Germinal center (tissue), 1 donor: ENCODE measurements at places on chromosomes 7 and 10.

DNA sequence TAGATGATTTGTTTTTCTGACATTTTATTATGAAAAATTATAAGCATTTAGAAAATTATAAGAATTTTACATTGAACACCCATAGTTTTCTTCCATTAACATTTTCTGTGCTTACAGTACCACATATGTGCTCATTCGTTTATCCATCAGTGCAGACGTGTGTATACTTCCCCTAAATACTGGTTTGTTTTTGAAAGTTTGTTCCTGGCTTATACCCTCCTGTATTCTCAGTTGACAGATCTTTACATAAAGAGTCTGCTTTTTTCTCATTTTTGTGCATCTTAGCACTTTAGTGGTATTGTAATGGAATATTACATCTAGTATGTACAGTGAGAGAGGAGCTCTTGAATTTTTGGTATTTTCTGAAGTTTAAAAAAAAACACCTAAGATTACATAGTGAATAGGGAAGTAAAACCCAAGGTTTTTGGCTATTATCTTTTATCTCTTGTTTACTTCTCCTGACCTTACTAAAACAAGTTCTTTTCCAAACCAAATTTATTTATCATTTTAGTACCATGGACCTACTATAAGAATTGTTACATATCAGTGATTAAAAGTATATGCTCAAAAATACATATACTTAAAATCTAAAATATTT is 8.1 kb downstream of the DLD start:
- no peak for DNase-seq

GRCh38 chr7:51977913-51978312 is 661.3 kb upstream of the COBL start:
- DNase-seq = no peak

DNA sequence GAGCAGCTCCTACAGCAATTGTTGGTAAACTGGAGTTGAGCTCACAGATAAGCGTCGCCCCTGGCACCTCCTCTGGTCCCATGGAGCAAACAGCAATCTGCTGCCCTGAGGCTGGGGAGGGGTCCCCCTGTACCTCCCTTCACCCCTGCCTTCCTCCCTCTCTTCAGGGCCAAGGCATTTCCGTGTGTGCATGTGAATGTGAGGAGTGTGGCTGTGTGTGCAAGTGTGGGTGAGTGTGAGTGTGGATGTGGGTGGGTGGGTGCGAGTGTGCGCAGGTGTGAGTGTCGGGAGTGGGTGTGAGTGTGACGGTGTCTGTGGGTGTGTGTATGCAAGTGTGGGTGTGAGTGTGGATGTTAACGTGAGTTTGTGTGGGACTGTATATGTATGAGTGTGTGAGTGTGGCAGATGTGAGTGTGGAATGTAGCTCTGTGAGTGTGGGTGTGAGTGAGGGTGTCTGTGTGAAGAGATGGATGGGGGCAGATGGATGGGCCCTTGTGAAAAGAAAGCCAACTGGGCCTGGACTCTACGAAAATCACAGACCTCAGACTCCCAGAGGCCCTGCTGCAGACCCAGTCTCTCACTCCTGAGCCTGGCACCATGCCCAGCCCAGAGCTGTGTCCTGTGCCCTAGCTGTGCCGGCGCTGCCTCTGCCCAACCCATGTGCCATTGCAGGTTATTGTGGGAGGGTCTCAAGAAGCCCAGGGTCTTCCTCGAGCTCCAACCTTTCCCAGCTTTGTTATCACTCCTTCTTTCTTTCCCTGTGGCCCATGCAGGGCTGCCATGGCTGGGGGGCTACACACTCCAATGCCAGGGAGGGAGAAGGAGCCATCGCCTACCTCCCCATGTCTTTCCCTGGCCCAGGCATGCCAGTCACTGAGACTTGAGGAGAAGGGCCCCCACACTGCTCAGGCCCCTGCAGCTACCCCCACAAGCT is 73.9 kb downstream of the GRID1 start:
- no peak for DNase-seq

GRCh38 chr7:138382862-138383565 is 77.0 kb upstream of the TRIM24 start:
- DNase-seq = no peak

- DNase-seq = no peak
These were observed 109.4 kb upstream of the PDE1C start for GRCh38 chr7:32179567-32179966.

GRCh38 chr10:1850971-1851527 is 113.7 kb upstream of the ADARB2 start:
- no peak for DNase-seq

DNA sequence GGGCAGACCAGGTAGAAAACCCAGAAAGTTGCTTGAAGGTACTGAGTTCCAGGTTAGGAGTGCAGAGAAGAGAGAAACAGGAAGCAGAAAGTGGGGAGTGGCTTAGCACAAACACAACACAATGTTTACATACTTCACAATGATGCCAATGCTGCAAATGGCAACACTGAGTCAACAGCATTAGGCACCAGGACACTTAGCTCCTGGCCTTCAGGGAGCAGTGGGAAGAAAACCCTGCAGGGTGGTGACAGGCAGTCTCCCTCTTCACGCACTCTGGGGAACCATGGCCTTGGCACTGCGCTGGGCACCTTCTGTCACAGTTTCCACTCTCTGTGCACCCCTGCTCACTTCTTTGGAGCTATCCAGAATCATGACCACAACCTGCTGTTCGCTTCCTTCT is 7.3 kb downstream of the ICA1 start:
- DNase-seq = no peak

- no peak for DNase-seq
These were observed 174.5 kb downstream of the WDR37 start for GRCh38 chr10:1230592-1231275.

DNA sequence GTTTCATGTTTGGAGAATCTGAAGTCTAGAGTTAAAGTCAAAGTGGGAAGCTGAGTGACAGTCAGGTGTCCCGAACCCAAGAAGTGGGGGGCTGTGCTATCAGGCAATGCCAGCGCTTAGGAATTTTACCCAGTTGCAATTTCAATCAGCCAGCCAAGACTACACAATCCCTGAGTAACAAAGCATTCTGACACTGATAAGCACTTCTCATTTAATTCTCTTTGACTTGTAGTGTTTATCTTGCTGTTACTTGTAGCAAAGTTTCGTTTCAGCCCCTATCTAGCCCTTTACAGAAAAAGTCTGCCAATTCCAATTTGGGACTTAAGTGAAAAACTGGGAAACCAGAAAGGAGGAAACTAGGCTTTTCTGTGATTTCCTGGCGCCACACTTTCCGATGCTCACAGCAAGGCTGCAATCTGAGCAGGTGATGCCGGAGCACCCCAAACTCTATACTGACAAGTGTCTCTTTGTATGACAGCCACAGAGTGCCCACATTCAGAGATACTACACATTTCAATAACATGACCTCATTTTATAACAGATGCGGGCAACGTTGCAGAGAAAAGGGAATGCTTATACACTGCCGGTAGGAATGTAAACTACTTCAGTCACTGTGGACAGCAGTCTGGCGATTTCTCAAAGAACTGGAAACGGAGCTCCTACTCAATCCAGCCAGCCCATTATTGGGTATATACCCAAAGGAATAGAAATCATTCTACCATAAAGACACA is 61.0 kb downstream of the ITIH5 start:
- no peak for DNase-seq

- no peak for DNase-seq
These were observed 241.9 kb downstream of the SLC25A13 start for GRCh38 chr7:96080027-96080426.

- DNase-seq = no peak
These were observed 10.0 kb upstream of the CDK14 start for GRCh38 chr7:90586091-90586490.

- DNase-seq = no peak
These were observed 71.2 kb upstream of the INSIG1 start for GRCh38 chr7:155226261-155227003.

- DNase-seq = no peak
These were observed 32.9 kb upstream of the CCDC71L start for GRCh38 chr7:106693677-106694353.

GRCh38 chr10:99548041-99548530 is 15.3 kb downstream of the NKX2-3 start:
- DNase-seq = no peak

DNA sequence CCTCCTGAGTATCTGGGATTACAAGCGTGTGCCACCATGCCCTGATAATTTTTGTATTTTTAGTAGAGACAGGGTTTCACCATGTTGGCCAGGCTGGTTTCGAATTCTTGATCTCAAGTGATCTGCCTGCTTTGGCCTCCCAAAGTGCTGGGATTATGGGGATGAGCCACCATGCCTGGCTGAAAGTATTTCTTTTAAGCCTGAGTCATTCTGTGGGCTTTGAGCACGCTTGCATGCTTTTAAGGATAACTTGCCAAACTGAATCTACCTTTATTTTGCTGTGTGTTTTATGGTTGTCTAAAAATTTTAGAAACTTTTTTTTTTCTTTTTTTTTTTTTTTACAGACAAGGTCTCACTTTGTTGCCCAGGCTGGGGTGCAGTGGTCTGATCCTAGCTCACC is 33.2 kb downstream of the CNNM2 start:
- no peak for DNase-seq

DNA sequence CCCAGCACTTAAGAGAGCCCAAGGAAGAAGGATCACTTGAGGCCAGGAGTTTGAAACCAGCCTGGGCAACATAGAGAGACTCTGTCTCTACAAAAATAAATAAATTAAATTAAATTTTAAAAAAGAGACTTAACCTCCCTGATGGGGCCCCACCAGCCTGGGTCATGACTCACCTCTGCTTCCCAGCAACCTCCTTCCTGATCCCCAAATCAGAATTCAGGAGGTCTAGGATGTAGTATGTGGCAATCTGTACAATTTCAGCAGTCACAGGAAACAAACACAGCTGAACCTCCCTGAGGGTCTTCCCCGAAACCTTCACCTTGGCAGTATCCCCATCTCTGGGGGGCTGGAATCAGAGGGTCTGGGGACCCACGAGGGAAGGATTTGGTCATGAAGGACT is 9.7 kb upstream of the PPP1R35 start:
- no peak for DNase-seq

DNA sequence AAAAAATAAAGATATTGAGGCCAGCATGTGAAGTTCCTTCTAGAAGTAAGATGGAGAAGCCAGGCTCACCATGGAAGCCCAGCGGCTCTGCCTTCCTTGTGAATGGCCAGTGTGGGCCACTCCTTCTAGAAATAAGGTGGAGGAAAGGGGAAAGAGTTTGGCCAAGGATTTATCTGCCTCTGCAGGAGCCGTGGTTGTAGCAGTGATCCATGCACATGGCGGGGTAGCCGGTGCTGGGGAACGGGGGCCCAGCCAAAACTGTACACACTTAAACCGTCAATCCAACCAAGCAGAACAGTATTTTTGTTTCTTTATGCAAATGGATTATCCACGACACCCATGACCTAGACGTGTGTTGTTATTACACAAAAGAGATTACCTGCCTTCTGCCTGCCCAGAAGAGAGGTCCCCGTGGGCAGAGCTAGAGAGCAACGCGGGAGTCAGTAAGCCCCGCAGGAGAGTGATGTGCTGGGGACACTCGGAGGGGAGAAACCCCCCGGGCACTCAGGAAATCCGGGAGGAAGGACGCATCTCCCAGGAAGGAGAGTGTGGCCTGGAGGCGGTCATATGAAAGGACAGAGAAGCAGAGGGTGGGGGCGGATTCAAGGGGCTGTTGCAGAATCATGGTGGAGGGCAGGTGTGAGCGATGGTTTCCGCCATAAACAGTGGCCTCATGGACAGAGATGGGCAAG is 218.4 kb upstream of the PPP2R2D start:
- no peak for DNase-seq

GRCh38 chr10:86376403-86376802 is 9.8 kb upstream of the GRID1 start:
- DNase-seq = no peak

DNA sequence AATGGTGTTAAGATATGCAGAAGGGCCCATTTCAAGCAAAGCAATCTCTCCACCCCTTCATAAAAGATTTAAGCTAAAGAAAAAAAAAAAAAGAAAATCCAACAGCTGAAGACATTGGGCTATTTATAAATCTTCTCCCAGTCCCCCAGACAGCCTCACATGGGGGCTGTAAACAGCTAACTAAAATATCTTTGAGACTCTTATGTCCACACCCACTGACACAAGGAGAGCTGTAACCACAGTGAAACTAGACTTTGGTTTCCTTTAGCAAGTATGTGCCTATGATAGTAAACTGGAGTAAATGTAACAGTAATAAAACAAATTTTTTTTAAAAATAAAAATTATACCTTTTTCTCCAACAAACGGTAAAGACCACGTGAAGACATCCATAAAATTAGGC is 28.6 kb downstream of the PPP3CB start:
- no peak for DNase-seq

- DNase-seq = no peak
These were observed 915.8 kb downstream of the XPNPEP1 start for GRCh38 chr10:109007514-109007913.

DNA sequence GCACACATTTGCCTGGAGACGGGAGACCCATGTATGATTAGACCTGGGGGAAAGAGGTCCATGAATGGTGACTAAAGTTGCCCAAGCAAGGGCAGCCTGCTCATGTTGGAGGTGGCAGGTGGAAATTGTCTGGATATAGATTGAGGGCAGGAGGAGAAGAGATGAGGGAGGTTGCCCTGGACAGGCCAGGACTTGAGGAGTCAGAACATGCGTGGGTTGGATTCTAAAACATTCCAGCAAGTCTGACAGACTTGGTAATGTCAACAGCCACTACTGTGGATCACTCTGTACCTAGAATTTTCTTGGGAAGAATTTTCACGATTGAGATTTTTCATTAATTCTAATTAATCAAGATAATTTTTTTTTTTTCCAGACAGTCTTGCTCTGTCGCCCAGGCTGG is 19.1 kb upstream of the SVOPL start:
- no peak for DNase-seq

- DNase-seq = no peak
These were observed 34.3 kb downstream of the SRPK2 start for GRCh38 chr7:105354383-105354782.

DNA sequence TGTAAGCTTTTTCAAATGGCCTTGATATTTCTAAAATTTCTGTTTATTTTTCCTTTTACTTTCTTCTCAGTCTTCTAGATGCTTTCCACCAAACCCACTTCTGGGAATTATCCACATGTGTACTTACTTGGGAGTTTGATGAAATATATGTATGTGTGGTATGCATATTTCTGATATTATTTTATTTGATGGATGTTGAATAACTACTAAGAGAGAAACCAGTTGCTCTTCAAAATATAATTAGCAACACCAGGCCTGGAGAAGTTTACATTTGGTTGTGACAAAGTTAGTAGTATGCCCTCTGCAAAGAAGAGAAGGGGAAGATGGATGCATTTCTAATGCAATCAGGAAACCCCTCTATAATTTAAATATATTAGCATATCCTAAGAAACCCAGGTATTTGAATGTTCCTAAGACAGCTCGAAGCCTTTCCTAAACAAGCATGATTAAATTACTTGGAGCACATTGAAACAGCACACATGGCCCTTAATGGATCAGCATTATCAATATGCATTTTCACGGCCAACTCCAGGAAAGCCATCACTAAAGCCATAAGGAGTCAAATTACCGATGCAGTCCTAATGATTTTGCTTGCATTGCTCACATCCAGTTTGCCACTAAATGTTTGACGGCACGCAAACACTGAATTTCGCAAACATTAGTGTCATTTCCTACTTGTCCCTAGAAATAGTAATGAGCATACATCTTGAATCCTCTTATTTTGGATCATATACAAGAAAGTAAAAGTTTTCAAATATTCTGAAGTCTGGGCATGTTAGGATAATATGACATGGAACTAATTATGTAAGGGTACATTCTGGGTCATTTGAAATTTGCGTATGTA is 393.8 kb downstream of the EXOC4 start:
- DNase-seq = no peak
